ENCODE measurements at places on chromosomes 1 and 21.

- DNase-seq, result peak; percentile 78
Observed at GRCh38 chr1:6960291-6960811, 175.1 kb downstream of the CAMTA1 start.

DNA sequence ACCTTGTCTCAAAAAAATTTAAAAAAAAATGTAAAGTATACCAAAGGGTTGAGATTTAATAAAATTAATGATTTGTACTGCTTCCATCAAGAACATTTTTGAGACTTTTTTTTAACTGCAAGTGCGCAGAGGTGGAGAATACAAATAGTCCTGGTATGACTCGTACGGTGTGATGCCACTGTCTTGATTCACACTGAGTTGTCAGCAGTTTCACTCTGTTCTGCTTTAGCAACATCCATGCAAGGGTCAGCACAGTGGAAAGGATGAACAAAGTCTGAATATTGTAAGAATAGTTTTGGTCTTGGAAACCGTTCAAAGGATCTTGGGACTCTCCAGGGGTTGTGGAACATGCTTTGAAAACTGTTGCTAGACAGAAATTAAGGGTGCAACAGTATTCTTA, 40.2 kb downstream of the EXO1 start:
- peak; percentile 9 for DNase-seq

- no peak for DNase-seq
Observed at GRCh38 chr1:156095906-156096508, 13.7 kb upstream of the MEX3A start.

DNA sequence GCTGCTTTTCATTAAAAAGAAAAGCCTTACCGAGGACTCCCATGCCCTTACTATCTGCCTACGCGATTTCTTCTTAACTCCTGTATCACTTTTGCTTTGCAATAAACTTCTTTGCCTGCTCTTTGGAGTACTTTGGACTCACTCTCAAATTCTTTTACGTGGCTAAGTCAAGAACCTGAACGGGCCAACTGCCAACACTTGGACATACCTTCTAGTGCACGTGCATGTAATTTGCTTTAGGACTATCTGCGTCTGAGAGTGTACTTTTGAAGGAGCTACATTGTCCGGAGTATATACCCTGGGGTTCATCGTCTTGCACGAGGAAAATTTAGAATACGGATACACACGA, 3.6 kb upstream of the OTUD3 start:
- no peak for DNase-seq

DNA sequence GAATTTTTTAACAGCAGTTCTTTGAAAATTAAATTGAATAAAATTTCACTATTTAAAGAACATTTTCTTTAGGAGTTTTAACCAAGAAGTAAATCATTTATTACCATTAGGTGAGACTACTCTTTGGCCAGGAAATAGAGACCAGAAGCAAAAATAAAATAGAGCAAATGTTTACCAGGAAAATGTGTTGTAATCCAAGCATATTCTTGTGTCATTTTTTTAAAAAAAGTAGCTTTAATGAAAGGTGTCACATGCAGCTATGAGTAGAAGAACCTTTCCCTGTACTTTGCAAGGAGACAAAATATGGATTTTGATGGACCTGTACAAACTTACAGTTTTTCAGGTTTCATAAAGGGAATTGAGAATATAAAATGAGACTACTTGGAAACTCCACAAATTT, 140.8 kb downstream of the NFIA start:
- DNase-seq, result no peak
